ENCODE measurements at places on chromosomes 1 and 21.

GRCh38 chr1:55127827-55128343, 87.3 kb downstream of the USP24 start:
- DNase-seq = no peak

- peak; percentile 32 for DNase-seq
Observed at GRCh38 chr1:234955107-234955731, 173.4 kb downstream of the TOMM20 start.

GRCh38 chr1:11530731-11531311, 51.9 kb downstream of the DISP3 start:
- no peak for DNase-seq

DNA sequence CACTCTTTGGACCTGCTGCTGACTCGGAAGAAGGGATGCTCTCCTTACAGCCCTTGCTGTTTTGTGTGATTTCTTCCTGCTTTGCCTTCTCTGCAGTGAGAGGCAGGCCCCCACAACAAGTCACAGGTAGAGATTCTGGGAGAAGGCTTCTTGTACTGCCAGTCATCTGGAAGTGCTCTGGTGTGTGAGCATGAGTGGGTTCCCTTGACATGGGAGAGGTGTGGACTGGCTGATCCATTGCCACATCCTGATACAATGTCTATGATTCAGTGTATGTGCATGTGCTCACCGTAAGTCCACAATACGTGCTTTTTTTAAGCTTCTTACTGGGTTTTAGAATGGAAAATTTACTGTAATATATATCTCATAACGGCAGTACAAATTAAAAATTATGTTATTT, 46.0 kb upstream of the PLA2G4A start:
- DNase-seq = no peak

DNA sequence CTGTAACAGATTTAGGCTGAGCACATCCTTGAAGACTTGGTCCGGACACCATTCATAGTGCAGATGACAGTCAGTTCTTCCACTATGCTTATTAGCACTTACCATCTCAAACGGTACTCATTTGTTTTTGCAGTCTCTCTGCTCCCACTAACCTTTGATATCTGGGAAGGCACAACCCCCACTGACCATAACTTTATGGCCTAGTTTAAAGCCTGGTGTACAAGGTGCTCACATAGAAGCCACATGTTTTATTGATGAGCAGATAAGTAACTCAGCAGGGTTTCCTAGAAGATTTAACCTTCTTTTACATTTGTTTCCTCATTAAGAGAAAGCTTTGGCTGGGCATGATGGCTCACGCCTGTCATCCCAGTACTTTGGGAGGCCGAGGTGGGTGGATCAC, 119.3 kb upstream of the MAGI3 start:
- no peak for DNase-seq

Data from activated CD4-positive, alpha-beta T cell treated with anti-CD3 and anti-CD28 coated beads, Interleukin-2, amount 50 U/mL, for 48 hours (primary cell).